Chondrocyte (in vitro differentiated cells): ENCODE measurements at places on chromosomes 7 and 10. TPM values are rescaled to one million over a fixed set of nuclear protein-coding genes. Genes with fewer than 3 reads are reported as not detected.

Gene PON1
- not detected in 3 replicates for total RNA-seq

DNA sequence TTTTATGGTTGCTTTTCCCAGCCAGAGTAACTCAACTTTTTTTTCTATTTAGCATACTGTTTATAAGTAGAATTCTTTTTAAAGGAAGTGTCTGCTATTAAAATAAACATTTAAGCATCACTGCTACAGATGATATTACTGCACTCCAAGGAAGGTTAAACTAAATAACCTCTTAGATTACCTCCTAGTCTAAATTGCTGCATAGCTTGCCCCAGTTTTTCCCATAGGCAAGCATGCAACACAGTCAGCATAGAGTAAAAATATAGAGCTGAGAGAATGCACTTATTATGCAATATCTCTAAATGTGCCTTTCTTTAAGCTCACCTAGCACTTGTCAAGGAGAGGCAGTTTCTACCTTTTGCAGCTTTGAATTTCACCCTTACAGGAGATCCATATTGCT is 1392.4 kb upstream of the CELF2 start:
- no peak overlapping the region for H3K4me3 ChIP-seq
- H3K27me3 ChIP-seq, result no peaks in the 10 kb centered on the region
- H3K4me1 ChIP-seq, result peaks cover 20% of the 10 kb centered on the region

Gene PRLHR
- not detected in 3 replicates for total RNA-seq

- H3K27ac ChIP-seq, result no peak overlapping the region
- DNase-seq, result no peak
Observed at GRCh38 chr10:59099481-59099880, 77.0 kb upstream of the PHYHIPL start.

DNA sequence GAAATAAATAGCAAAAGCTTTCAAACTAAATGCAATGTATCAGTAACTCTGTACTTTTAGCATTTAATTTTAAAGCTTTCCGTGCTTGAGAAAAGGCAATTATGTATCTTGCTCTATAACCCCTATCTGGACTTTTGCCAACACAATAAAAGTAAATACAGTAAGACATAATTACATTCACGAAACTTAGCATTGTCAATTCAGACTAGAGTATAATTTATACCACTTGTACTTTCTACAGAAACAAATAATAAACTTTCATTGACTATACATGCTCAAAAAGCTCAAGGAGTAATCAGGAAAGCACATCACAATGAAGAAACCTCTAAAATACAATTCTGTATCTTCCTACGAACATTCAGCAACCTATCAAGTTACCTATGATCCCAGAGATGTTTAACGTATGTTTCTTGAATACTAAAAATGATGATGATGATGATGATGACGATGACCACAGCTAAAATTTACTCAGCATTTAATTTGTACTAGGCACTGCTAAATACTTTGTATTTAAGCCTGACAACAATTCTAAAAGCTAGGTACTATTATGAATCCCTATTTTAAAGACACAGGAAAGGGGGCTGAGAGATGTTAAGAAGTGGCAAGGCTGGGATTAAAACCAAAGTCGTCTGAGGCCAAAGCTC is 44.9 kb downstream of the MINDY3 start:
- peaks cover 9% of the 10 kb centered on the region for H3K36me3 ChIP-seq
- H3K27me3 ChIP-seq, result no peaks in the 10 kb centered on the region
- H3K4me3 ChIP-seq, result no peak overlapping the region

DNA sequence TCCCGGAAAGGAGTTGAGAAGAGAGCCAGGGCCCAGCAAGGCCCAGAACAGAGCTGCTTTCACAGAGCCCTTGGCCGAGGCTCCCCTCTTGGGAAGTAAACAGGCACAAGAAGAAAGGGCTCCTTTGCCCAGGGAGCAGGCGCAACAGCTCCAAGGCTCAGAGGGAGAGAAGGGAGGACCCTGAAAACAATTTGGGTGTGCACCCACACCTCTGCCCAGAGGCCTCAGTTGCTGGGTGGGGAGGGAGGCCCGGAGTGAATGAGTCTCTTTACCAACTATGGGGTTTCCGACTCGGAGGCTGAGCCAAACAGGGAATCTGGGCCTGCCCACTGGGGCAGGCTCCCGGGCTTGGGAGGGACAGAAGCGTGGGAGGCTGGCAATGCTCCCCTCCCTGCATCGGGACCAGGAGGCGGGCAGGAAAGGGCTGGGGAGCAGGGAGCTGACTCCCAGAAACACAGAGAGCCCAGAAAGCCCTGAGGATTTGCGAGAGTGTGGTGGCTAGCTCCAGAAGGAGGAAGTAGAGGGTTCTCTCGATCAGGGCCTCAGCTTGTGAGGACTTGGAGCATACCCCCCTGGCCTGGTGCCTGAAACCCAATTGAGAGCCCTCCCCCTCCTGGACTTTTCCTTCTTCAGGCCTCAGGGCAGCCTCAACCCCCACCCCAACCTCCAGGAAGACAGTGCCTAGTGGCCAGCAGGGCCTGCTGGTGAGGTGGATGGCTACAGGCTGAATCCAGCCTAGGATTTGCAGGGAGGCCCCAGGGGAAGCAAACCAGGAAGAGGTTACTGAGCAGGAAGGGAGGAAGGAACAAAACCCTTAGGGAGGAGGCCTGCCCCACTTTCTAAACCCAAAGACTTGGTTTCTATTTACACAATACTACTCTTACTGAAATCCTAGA is 6.2 kb downstream of the C10orf105 start:
- DNase-seq, result no peak
- H3K27ac ChIP-seq, result no peak overlapping the region
- no peak overlapping the region for H3K4me3 ChIP-seq
- H3K27me3 ChIP-seq, result peaks cover 3% of the 10 kb centered on the region
- H3K4me1 ChIP-seq, result peaks cover 8% of the 10 kb centered on the region
- no peaks in the 10 kb centered on the region for H3K36me3 ChIP-seq

Gene DENND11
- 8.0 to 9.2 TPM (median 8.5 TPM) in 3 replicates for total RNA-seq

DNA sequence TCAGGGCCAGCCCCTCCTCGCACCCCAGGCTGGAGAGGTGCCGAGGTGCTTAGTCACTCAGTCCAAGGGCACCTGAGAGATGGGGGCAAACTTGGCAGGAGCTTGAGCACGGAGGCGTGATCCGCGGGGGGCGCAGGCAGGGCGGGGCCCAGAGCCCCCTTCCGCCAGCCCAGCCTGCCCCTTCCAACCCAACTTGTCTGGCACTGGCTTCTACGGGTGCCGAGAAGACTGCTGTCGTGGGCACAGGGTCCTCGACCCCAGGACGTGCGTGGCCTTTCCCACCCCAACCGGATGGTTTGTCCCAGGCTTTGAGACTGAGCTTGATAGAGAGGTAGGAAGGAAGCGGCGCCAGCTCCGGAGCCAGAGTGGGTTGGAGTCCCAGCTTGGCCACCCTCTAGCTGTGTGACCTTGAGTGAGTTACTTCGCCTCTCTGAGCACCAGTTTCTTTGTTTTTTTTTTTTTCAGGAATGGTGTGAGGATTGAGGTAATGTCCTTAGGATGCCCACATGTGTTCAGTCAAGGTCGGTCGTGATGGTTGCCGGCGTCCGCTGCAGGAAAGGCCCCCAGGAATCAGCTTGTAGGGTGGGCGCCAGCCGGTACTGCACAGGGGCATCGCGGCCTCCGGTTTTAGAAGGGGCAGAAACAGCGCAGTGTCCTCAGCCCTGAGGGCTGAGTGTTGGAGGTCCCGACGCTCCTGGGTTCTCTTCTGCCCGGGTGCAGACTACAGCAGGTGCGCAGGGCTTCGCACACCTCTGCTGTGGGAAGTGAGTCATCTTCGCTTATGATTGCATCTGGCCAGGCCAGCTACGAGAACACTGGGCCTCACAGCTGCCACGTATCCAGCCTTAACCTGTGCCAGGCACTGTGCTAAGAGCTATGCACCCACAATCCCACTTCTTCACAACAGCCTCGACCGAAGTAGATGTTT is 28.6 kb upstream of the VAX1 start:
- no peak for DNase-seq
- H3K4me1 ChIP-seq, result peaks cover 22% of the 10 kb centered on the region
- peaks cover 74% of the 10 kb centered on the region for H3K27me3 ChIP-seq
- H3K27ac ChIP-seq, result no peak overlapping the region
- H3K36me3 ChIP-seq, result no peaks in the 10 kb centered on the region

Gene GOLGA7B
- total RNA-seq, result 0.12 to 0.27 TPM (median 0.13 TPM) in 3 replicates

GRCh38 chr10:52387744-52388143 is 73.7 kb downstream of the DKK1 start:
- H3K4me3 ChIP-seq, result no peak overlapping the region
- DNase-seq, result no peak
- H3K27ac ChIP-seq, result no peak overlapping the region
- H3K36me3 ChIP-seq, result no peaks in the 10 kb centered on the region

GRCh38 chr10:125423569-125423968 is 259.4 kb downstream of the TEX36 start:
- H3K36me3 ChIP-seq, result no peaks in the 10 kb centered on the region
- no peaks in the 10 kb centered on the region for H3K4me1 ChIP-seq
- no peak overlapping the region for H3K27ac ChIP-seq
- peaks cover 23% of the 10 kb centered on the region for H3K27me3 ChIP-seq

GRCh38 chr7:6175645-6176044 is 96.8 kb downstream of the CYTH3 start:
- H3K4me1 ChIP-seq, result peaks cover 29% of the 10 kb centered on the region
- H3K27ac ChIP-seq, result peak overlapping the region; percentile 15
- peaks cover 24% of the 10 kb centered on the region for H3K36me3 ChIP-seq
- no peaks in the 10 kb centered on the region for H3K27me3 ChIP-seq
- DNase-seq, result no peak
- no peak overlapping the region for H3K4me3 ChIP-seq

GRCh38 chr10:14838582-14839304 is 637 bp downstream of the HSPA14 start:
- H3K36me3 ChIP-seq, result peaks cover 10% of the 10 kb centered on the region
- H3K4me3 ChIP-seq, result peak overlapping the region; percentile 89
- peak; percentile 86 for DNase-seq
- H3K27ac ChIP-seq, result peak overlapping the region; percentile 98

DNA sequence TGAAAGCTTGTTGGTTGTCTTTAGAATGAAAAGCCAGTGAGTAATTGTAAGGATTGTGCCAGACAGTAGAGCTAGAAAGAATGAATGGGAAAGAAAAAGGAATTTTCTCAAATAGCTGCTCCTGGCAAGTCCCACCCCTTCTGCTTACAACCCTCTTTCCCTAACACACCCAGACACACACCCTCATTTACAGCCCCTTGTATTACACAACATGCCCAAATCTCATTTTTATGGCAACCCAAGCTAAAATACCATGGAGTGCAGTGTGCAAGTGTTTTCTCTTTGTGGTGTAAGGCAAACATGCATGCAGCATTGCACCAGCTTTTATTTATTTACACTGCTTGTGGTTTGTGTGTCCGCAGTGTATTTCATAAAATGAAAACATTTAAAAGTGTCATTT is 1.5 kb downstream of the PRKAR2B start:
- H3K4me1 ChIP-seq, result peaks cover 14% of the 10 kb centered on the region
- H3K36me3 ChIP-seq, result no peaks in the 10 kb centered on the region
- H3K27me3 ChIP-seq, result peaks cover 3% of the 10 kb centered on the region
- no peak for DNase-seq
- H3K4me3 ChIP-seq, result peak overlapping the region; percentile 74

DNA sequence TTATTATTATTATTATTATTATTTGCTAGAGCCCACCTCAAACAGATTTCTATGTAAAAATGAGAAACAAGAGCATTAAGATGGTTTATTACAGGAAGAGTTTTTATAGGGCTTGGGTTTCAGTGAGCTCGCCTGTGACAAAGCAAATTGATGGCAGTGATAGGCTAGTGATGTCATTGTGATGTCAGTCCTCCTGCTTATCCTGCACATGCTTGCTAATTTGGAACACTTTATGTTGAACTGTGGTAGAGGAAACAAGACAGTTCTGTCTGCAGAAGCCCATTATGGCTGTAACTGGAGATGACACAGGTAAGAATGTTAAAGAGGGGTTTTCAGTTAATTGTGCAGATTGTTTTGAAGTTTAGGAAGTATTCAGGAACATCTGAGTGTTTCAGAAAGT is 68.3 kb downstream of the CREM start:
- H3K27ac ChIP-seq, result peak overlapping the region; percentile 98
- DNase-seq, result no peak
- H3K27me3 ChIP-seq, result no peaks in the 10 kb centered on the region
- peak overlapping the region; percentile 79 for H3K4me3 ChIP-seq

DNA sequence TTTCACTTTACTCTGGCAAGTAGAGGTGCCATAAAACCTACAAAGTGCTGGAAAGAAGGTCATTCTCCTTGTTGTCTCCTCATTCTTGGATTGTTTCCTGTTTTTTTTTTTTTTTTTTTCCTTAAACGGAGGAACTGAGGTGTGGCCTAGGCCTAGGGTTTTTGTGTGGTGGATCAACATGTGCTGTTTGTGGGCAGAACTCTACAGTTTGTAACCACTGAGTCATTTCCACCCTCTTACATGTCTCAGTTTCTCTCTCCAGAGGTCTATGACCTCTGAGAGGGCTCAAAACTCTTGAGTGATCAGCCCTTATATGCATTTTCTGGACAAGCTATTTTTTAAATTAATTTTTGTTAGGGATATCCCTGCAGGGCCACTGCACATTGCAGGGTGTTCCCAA is 296.0 kb downstream of the PPP1R3A start:
- peaks cover 2% of the 10 kb centered on the region for H3K36me3 ChIP-seq
- H3K4me3 ChIP-seq, result no peak overlapping the region

DNA sequence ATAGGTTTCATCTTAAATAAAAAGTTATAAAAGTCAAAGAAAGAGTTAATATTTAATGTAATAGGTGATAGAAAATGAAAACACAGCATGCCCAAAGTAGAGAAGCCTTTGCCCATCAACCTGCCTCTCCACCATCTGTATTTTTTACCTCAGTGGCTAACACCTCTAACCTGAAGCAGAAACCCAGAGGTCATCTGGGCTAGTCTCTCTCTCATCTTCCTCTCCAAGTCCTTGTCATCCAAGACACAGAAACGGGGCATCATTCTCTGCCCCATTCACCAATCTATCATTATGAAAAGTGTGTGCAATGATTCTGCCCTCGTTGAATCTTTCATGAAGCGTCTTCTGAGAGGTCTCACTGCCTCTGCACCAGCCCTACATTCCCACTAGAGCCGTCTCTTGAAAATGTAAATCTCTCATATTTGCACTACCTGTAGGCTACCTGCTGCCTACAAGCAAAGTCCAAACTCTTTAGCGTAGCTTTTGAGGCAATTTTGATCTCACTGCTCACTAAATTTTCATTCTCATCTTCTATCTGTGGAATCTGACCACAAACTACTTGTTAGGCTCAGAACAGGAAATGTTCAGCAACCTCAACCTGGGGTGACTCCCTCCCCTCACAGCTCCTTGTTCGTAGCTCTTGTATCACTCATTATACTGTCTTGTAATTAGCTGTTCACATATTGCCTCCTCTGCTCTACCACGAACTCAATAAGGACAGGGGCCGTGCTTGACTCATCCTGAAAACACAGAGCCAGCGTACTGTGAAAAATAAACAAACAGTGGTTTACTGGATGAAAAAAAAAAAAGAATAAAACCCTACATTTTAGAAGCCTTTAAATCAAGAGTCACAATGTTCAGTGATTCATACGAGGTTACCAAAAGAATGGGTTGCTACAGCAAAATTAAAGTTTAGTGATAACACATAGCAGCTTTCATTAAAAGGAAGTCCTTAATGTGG is 83.1 kb downstream of the CTNNA3 start:
- H3K27me3 ChIP-seq, result no peaks in the 10 kb centered on the region
- peak overlapping the region; percentile 30 for H3K27ac ChIP-seq
- H3K4me3 ChIP-seq, result no peak overlapping the region
- no peaks in the 10 kb centered on the region for H3K36me3 ChIP-seq
- no peak for DNase-seq

Gene FXYD4
- not detected in 3 replicates for total RNA-seq

Gene TMEM213
- total RNA-seq, result not detected in 3 replicates
